COR-L47 (cell line): ENCODE measurements at places on chromosomes 7 and 10.
A peak's percentile ranks its signal among the peaks of the same experiment; 100 is the strongest.

- DNase-seq, result no peak
Observed at GRCh38 chr7:121796936-121797656, 75.9 kb upstream of the PTPRZ1 start.

DNA sequence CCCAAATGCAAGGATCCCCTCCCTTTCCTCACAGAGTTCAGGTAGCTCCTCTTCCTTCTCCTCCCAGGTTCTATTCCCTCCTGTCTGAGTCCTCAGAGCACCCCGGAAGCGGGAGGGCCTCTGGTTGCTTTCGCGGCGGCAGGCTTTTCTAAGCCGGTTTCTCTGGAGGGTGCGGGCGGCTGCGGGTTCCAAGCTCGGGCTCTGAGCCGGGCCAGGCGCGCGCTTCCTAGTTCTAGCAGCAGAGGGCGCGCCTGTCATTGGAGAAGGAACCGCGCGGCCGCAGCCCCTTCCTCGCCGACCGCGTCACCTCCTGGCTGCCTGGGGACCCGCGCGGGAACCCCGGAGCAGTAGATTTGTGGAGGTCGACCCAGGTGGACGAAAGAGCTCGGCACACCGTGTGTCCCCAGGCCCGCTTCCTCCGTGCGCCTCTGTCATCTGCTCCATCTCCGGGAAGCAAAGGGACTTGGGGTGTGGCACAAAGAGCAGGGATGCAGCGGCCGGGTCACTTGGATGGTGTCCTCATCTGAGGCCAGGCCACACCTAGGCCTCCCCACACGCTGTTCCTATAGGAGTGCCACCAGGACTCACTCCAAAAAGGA lies 389.0 kb upstream of the PODXL start:
- DNase-seq, result peak; percentile 56

GRCh38 chr7:77482015-77482414 lies 55.1 kb upstream of the PTPN12 start:
- no peak for DNase-seq

GRCh38 chr10:30386801-30387588 lies 37.9 kb upstream of the MTPAP start:
- DNase-seq, result no peak

GRCh38 chr10:120861178-120861855 lies 10.2 kb downstream of the WDR11 start:
- no peak for DNase-seq

GRCh38 chr7:93558705-93559614 lies 15.6 kb downstream of the CALCR start:
- no peak for DNase-seq
